ENCODE measurements at places on chromosomes 1 and 21. TPM values are rescaled to one million over a fixed set of nuclear protein-coding genes. Genes with fewer than 3 reads are reported as not detected.

The EPHA8 gene
- not detected for total RNA-seq

- DNase-seq: no peak
These were observed 98.0 kb downstream of the LAMC2 start for GRCh38 chr1:183284086-183284485.

DNA sequence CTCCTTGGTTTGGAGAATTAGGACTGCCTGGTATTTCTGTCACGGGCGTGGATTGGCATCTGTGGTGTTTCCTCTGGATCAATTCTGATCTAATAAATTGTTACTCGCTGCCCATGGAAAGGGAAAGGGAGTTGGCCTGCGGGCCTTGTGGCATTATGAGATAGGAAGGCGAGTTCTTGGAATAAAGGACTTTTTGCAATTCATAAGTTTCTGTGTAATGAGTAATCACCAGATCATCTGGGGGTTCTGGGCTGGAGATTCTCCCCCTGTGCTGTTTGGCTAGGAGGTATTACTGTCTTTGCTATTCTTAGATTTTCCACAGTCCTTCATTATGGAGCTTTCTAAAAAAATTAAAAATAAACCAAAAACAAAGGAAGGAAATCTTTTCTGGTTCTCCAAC, 315.9 kb downstream of the CAMTA1 start:
- DNase-seq: no peak

DNA sequence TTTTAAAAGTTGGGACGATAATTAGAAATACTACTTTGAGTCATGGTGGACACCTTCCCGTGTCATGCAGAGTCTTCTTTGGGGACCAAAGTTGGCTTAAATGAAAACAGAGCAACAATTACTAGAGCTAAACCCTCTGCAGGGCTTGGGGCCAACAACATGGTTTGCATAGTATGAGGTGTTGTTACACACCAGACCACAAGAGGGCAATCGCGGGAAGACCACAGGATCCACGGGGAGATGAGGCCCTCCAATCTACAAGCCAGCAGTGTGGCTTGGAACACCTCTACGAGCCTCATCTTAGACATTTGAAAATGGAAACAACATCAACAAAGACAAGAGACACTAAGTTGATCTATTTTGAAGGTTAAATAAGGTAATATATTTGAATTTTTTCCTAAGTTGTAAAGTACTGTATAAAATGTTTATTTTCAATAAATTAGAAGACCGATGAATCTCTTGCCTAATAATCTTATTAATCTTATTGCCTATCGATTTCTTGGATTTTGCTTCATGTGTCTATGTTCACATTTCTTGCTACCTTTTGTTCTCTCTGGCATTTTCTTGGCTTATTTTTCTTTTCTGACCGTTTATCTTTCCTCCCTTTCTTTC, 8.2 kb upstream of the SMCP start:
- DNase-seq: peak; percentile 62

GRCh38 chr1:74534241-74534640, 21.8 kb upstream of the LRRC53 start:
- no peak for DNase-seq

- DNase-seq: no peak
These were observed 71.2 kb downstream of the PCNX2 start for GRCh38 chr1:233224311-233224710.

GRCh38 chr1:55632906-55633305, 417.7 kb upstream of the USP24 start:
- no peak for DNase-seq
